ENCODE measurements at places on chromosomes 2 and 18.

DNA sequence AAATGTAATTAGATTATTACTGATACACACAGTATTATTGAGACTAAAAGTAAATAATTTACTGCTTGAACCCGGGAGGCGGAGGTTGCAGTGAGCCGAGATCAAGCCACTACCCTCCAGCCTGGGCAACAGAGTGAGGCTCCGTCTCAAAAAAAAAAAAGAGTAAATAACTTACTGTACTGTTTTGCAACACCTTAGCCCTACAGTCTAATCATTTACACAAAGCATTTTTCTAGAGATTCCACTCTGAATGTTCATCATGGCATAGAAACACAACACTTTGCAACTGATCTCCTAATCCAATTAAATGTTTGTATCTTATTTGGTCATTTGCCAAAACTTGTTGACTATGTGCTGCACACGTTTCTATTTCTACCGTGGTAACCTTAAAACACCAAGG, 23.4 kb upstream of the RMP24 start:
- no peak for DNase-seq

GRCh38 chr2:7837237-7837760, 844.6 kb upstream of the ID2 start:
- no peak for DNase-seq

DNA sequence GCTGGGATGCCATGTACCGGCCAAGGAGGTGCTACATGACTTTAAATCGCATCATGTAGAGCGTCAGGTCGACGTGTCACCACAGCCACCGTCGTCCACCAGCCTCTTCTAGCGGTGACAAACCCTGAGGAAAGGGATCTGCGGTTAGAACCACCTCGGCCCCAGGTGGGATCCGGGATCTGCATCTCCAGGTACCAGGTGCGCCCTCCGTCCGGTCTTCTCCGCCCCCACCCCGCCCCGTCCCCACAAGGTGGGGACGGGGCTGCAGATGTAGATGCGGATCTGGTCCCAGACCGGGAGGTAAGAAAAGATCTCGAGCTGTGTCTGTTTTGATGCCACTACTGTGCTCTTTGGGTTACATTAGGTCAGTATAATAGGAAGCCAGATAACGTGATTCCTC, 38.4 kb downstream of the C1D start:
- DNase-seq = no peak

DNA sequence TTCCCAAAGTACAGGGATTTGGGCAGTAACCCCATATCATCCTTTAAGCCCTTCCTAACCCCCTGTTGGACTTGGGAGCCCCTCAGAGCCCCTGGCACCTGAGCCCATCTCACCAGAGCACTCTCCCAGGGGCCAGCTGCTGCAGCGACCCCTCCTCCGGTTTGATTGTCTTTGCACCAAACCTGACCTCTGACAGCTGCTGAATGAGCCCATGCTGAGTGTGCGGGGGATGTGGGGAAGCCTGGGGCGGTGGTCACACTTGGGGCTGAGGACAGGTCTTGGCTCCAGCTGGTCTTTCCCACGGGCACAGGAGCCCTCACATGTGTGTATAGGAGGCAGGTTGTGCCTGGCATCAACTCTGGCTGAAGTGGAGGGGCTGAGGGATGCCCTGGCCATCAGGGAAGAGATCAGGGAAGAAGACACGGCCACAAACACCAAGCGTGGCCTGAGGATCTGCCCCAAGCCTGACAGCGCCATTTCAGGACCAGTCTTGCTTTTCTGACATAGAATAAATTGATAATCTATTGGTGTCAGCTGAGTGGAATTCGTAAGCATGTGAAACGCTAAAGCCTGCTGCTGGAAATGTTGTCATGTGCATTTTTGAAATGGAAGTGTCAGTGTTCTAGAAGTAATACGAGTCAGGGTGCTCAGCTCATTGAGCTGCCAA, 102.4 kb downstream of the ACKR3 start:
- DNase-seq = no peak
